ENCODE measurements at places on chromosomes 7 and 10.

- no peak for DNase-seq
Measured at GRCh38 chr10:132899751-132900065, 42.7 kb downstream of the CFAP46 start.

GRCh38 chr7:2758673-2759616 lies 70.9 kb downstream of the AMZ1 start:
- no peak for DNase-seq

GRCh38 chr7:19009241-19009935 lies 108.0 kb downstream of the TWIST1 start:
- DNase-seq: no peak

GRCh38 chr7:131933751-131934289 lies 377.4 kb upstream of the PODXL start:
- no peak for DNase-seq

DNA sequence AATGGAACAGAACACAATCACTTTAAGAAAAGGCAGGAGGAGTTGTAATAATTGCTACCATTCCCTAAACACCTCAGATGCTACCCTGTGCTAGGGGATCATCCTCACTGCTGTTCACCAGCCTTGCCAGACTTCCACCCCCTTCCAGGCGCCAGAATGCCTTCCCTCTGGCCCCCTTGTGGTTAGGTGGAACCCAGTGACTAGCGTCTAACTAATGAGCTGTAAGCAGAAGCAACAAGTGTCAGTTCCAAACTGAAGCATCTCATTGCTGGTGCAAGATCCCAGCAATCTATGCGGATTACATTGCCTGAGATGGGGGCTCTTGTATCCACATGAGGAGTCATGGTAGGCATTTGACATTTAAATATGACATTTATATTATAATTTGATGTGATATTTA lies 86.6 kb downstream of the FRMD4A start:
- DNase-seq: no peak

- no peak for DNase-seq
Measured at GRCh38 chr10:11901454-11901832, 78.3 kb downstream of the PROSER2 start.

DNA sequence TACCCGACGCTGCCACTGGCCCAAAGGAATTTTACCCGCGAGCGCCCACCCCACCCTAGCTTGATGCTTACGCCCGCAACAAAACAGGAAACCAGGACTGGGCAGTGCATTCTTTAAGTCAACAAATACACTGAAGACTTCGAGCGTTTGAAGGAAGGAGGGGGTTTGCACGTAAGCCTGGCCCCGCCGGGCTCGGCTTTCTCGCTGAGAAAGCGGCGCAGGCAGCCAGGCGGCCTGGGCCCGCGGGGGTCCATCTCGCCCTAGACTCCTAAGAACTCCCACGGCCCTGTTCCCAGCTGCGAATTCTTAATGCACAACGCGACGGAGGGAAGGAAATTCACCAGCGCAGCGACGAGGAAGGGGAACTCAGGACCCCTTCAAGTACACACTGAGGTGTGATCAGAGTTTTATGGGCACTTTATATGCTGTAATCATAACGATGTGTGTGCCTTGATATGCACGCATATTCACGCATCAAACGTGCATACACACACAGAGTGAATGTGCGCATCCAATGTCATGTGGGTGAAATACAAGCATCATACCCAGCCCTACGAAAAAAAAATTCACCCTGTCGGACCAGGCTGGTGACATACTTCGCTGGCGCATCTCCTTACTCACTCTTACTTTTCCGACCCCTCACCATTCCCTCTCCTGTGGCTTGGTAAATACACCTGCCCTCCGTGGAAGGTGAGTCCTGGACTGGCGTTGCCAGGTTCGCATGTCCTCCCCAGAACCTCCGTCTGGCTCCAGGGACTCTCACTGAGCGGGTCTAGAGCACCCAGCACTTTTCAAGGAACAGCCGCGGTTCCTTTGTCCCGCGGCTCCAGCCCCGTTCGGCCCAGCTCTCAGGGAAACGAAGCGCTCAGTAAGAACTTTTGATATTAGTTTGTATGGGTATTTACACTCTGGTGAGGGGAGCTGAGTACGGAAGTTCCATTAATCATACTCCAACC lies 5.7 kb upstream of the HOXA13 start:
- DNase-seq: no peak
